AG09309 (cell line): ENCODE measurements at places on chromosomes 12 and 14.

GRCh38 chr12:107492393-107493134, 193.0 kb upstream of the PWP1 start:
- DNase-seq, result no peak

- no peak for DNase-seq
These were observed 225.6 kb upstream of the ARID2 start for GRCh38 chr12:45503899-45504298.

- no peak for DNase-seq
These were observed 40.9 kb upstream of the VASH1 start for GRCh38 chr14:76720382-76720813.

DNA sequence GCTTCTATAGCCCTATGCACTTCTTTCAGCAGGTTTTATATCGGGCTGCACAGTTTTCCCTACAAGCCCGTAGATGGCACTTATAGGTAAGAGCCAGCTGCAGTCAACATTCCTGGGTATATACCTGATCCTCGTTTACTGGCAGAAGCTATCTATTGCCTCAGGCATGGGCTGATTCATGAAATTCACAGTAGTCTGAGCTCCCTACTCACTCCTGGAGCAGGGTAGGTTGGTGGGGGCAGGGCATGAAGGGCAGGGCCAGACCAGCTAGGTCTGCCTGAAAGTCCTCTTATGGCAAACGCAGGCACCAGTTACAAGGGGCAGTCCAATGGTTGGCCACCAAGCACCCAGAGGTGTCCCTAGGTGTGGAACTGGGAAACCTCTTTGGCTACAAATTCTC, 345.8 kb downstream of the RPS29 start:
- DNase-seq, result no peak

- no peak for DNase-seq
These were observed 312.5 kb upstream of the FLRT2 start for GRCh38 chr14:85217412-85217811.

DNA sequence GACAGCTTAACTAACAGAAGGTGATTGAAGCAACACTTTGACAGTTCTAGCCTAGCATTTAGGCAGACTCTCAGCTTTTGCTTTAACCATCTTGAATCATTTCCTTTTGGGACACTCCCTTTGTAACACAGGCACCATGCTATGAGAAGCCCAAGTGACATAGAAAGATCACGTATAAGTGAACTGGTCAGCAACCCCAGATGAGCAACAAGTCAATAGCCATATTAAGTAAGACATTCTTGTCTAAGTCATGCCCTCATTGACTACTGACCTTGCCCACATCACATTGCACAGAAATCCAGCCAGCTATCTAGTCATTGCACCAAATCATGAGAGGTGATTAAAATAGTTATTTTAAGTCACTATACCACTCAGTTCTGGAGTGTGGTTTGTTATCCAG, 476.8 kb downstream of the TRHDE start:
- DNase-seq, result no peak

GRCh38 chr12:88185988-88186387, 43.9 kb downstream of the TMTC3 start:
- peak; percentile 34 for DNase-seq

- DNase-seq, result no peak
These were observed 51.9 kb upstream of the CISTR start for GRCh38 chr12:53803703-53804102.

- DNase-seq, result no peak
These were observed 203.1 kb downstream of the ASCL1 start for GRCh38 chr12:103160622-103161021.

GRCh38 chr14:31122921-31123320, 84.7 kb downstream of the HECTD1 start:
- no peak for DNase-seq

DNA sequence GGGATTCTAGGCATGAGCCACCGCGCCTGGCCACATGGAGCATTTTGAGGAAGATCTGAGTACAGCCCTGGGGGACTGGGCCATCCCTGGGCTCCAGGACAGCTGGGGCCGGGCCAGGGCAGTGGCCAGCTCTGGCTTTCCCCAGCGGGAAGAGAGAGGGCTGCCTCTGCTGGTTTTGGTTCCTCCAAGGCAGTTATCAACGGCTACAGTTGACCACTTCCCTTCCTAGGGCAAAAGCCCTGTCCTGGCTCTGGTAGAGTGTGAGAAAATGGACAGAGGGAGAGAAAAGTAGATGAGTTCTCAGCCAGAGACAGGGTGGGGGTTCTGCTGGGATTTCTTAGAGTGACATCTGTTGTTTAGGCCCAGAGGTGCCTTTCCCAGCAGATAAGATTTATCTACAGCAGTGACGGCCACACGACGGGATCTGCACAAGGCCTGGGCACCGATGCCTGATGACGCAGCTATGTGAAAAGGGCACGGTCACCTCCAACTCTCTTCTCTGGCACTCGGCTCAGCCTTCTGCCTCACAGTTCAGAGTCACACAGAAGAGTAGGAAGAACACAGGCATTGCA, 5.5 kb upstream of the HVCN1 start:
- DNase-seq, result no peak

DNA sequence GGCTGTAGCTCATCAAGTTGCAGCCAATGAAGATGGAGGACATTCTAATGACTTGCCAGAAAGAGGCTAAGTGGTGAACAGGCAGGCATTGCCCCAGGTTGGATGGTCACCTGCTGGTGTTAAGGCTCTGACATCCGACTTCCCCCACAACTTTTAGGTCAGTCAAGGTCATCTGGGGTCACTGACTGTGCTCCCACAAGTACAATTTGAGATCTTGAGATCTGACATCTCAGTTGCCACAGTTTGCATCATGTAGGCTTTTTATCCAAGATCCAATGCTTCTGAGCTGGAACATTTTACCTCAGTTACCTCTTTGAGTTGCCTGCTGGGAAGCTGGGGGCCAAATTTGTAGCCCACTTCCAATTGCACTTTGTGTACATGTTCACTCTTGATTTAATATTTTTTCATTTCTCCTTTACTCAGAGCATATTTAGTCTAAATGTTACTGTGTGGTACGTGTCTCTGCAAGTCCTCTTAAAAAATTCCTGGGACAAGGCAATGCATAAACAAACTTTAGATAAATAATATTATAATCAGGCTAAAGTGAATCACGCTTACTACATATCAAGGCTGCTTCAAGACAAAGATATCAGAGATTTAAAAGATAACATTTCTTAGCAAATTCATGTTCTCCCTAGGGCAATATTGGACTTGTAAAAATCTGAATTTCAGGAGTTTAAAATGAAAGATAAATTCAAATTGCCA, 61.4 kb downstream of the SEL1L start:
- no peak for DNase-seq

DNA sequence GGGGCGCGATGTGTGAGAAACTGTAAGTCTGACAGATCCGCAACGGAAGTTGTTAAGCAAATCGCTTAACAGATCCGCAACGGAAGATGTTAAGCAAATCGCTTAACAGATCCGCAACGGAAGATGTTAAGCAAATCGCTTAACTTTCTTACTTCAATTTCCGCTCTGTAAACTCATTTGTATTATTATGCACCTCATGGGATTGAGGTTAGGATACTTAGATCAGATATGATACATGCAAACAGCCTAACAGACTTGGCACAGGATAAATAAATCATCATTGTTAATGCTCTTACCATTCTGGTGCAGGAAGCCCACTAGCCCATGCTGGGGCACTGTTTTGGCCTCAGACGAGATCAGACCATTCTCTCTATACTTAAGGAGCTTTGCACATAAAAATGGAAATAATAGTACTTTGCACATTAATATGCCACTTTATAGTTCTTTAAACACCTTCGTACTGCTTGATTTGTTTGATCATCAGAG, 399 bp downstream of the NCAPD2 start:
- DNase-seq, result no peak

DNA sequence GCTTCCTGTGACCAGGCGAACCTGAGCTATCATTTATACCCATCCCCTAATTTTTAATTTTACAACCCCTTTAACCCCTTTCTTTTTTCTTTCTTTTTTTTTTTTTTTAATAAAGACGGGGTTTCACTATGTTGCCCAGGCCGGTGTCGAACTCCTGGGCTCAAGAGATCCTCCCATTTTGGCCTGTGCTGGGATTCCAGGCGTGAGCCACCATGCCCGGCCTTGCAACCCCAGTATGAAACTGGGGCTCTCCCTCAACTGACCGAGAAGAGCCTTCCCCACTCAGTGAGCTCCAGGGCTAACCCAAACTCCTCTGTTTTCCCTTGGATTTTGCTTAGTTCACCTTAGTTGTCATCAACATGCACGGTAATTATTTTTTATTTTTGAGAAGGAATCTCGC, 992 bp downstream of the CPSF2 start:
- DNase-seq, result no peak

DNA sequence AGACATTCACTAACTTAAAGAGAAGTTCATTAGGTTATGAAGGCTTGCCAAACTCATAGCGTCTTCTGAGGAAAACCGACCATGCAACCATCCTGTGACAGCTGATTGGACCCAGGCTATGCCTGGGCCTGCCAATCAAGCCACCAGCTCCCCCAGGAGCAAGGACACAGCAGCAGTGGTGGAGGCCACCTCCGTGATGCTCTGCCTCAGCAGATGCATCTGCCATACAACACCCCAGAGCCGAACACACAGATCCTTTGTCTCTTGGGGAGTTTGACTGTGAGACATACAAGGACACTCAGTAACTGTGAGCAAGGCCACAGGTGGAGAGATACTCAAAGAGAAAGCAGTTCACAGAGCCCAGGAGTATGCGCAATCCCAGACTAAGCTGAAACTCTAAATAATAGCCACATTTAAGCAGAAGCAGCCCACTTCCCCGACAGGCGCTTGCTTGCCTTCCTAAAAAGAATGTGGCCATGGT, 10.0 kb upstream of the CNIH1 start:
- no peak for DNase-seq

DNA sequence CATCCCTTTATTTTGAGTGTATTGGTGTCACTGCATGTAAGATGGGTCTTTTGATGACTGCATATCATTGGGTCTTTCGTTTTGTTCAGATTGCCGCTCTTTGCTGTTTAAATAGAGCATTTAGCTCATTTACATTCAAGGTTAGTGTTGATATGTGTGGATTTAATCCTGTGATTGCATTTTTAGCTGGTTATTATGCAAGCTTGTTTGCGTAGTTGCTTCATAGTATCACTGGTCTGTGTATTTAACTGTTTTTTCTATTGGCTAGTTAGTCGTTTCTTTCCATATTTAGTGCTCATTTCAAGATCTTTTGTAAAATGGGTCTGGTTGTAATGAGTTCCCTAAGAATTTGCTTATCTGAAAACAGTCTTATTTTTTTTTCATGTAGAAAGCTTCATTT, 1170.6 kb upstream of the SEL1L start:
- no peak for DNase-seq

DNA sequence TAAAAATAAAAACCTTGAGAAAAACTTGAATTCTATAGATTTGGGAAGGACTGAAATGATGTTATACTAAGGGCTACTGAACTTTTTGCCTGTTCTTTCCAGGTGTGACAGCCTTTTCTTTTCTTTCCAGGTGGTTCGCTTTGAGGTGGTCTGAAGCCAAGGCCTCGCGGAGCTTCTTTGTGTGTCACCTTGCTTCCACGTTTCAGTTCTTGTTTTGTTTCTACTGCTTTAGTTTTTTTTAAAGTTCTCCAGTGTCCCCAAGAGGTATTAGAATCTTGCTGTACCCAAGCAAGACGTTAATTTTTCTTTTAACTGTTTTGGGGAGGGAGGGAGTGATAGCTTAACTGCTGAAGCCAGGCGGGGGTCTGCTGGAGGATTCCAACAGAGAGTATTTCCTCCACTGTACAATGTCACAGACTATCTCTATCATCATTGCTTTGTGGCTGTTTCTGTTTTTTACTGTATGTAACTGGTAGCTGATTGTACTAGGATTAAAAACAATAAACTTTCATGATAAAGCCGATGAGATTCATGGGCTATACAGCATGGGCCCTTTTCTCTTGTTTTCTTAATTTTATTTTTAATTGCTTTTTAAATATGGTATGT, 40.2 kb downstream of the PROX2 start:
- no peak for DNase-seq

- DNase-seq, result no peak
These were observed 108.5 kb downstream of the SLC38A1 start for GRCh38 chr12:46160101-46160980.

DNA sequence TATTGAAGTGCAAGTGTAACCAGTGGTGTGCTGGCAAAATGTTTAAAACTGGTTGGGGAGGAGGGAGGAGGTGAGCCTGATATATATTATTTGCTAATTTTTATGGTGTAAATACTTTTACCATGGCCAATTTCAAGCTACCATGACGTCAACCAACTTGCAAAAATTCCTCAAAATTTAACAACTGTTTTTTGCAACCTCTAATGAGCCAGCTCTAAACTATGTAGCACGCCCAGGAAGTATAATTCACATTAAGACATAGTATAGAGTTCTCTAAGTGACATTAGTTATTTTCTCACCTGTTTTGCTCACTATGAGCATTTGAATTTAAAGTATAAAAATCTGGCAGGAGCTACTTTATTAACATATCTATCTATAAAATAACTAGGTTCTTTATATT, 41.4 kb downstream of the ATL1 start:
- peak; percentile 21 for DNase-seq

DNA sequence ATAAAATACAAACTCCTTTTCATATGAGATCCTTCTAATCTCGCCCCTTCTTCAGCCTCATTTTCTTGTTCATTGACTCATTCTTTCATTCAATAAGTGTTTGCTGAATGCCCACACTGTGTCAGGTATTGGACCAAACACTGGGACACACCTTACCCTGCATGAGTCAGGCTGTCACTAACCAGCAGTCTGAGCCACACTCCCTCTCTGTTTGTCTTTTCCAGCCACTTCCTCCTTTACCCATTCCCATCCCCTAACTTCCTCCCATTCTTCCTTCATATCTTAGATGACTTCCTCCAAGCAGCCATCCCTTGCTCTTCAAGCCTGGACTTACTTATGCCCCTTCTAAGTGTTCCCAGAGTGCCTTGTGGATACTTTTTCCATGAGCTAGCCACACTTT, 27.0 kb upstream of the HIF1A start:
- no peak for DNase-seq

- DNase-seq, result no peak
These were observed 35.1 kb upstream of the C14orf180 start for GRCh38 chr14:104544362-104544961.

- DNase-seq, result peak; percentile 71
These were observed 43.0 kb downstream of the LRIG3 start for GRCh38 chr12:58877243-58877743.

- DNase-seq, result no peak
These were observed 5.0 kb upstream of the RAPGEF3 start for GRCh38 chr12:47763481-47764346.
